ENCODE measurements at places on chromosomes 12 and 14.

GRCh38 chr14:68876976-68877375 is 84.1 kb upstream of the ZFP36L1 start:
- DNase-seq, result no peak

DNA sequence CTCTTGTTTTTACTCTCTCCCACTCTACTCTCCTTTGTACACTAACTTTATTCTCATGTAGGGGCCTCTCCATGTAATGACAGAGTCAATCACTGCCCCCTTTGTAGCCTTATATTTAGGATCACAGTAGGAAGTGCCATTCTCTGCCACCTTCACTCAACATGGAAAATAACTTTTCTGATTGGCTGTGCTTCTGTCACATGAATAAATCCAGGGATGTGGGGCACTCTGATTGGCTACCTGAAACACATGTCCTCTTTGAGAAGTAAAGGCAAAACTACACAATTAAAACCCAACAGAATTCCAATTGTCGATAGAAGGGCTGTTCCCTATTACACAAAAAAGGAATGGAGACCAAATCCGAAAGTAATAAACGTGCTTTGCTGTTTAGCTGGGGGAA is at the start of gene RNASE9:
Gene RNASE9, minus strand, starts transcription at position 87 of the 400 bp plus-strand sequence.
- no peak for DNase-seq

GRCh38 chr12:24173067-24173466 is 223.6 kb upstream of the SOX5 start:
- DNase-seq, result no peak

DNA sequence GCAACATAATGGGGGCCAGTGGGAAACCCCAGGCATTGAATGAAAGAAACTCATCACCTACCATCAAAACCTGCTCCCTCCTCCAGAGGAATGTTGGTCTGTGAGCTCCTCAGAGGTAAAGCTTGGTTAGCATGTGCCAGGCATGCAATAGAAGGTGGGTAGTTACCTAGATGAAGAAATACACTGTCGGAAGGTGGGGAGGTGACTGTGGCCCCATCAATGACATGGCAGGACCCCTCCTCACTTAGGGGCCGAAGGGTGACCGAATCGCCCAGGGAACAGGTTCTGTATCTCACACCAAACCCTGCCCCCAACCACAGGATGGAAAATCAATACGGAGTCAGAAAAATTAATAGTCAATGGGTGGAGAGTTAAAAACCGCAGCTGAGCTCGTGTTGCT is 135.6 kb downstream of the BCL11B start:
- DNase-seq, result no peak

GRCh38 chr12:103279444-103279843 is 216.3 kb downstream of the C12orf42 start:
- no peak for DNase-seq

- peak; percentile 79 for DNase-seq
These were observed 12.9 kb upstream of the TUBA1A start for GRCh38 chr12:49201595-49202295.
